Activated CD8-positive, alpha-beta memory T cell treated with anti-CD3 and anti-CD28 coated beads, Interleukin-2, amount 10 ng/mL, durations not matched to agents 7 days and 5 days (primary cell): ENCODE measurements at places on chromosomes 7 and 10. TPM values are rescaled to one million over a fixed set of nuclear protein-coding genes. Genes with fewer than 3 reads are reported as not detected.

TMEM213 gene
- total RNA-seq: not detected

IDE gene
- total RNA-seq: 14.1 TPM

BMPR1A gene
- 19.5 TPM for total RNA-seq

TAS2R4 gene
- 0.82 TPM for total RNA-seq

PODXL gene
- total RNA-seq: 3.2 TPM

PRPS1L1 gene
- total RNA-seq: not detected

LLCFC1 gene
- not detected for total RNA-seq

CPEB3 gene
- 3.8 TPM for total RNA-seq

TBXAS1 gene
- 1.7 TPM for total RNA-seq

TACR2 gene
- not detected for total RNA-seq

R3HCC1L gene
- total RNA-seq: 19.1 TPM

HOGA1 gene
- not detected for total RNA-seq

GPR37 gene
- not detected for total RNA-seq

SYT15B gene
- total RNA-seq: 0.26 TPM

ZNF775 gene
- total RNA-seq: 7.5 TPM

HACD1 gene
- 0.93 TPM for total RNA-seq

PTPN20 gene
- total RNA-seq: 1.1 TPM

CYP3A7 gene
- not detected for total RNA-seq

STAG3 gene
- 8.1 TPM for total RNA-seq

AKR1C2 gene
- total RNA-seq: not detected

GARIN1A gene
- 0.47 TPM for total RNA-seq

NKX1-2 gene
- not detected for total RNA-seq

PLPP4 gene
- not detected for total RNA-seq

IL2RA gene
- total RNA-seq: 832 TPM

SEPHS1 gene
- total RNA-seq: 55.2 TPM

PTN gene
- not detected for total RNA-seq

ENTPD1 gene
- 395 TPM for total RNA-seq

EBLN1 gene
- total RNA-seq: not detected

AKR1C8 gene
- total RNA-seq: not detected

SLC25A40 gene
- 42.1 TPM for total RNA-seq

STAMBPL1 gene
- 29.2 TPM for total RNA-seq

LRRC17 gene
- not detected for total RNA-seq

MINPP1 gene
- 12.1 TPM for total RNA-seq

VWA2 gene
- total RNA-seq: not detected

C10orf143 gene
- 4.3 TPM for total RNA-seq

LIPA gene
- total RNA-seq: 28.5 TPM

GIMAP5 gene
- total RNA-seq: 42.5 TPM

SPDYE16 gene
- total RNA-seq: not detected

ADRB1 gene
- total RNA-seq: 2.8 TPM

EGFR gene
- not detected for total RNA-seq

DKK1 gene
- total RNA-seq: not detected

FXYD4 gene
- total RNA-seq: 0.37 TPM

SDK1 gene
- total RNA-seq: 0.05 TPM

TCERG1L gene
- total RNA-seq: 0.20 TPM

PITX3 gene
- total RNA-seq: not detected

SUN3 gene
- not detected for total RNA-seq

MSMB gene
- total RNA-seq: not detected

KCP gene
- 0.20 TPM for total RNA-seq

CCL24 gene
- not detected for total RNA-seq

ZNF487 gene
- 1.9 TPM for total RNA-seq

ERVW-1 gene
- total RNA-seq: not detected

CALML3 gene
- not detected for total RNA-seq

FAM25G gene
- not detected for total RNA-seq
